Activated T-helper 9 cell treated with anti-CD3 and anti-CD28 coated beads, Interleukin-2, amount 50 U/mL, for 16 hours (primary cell): ENCODE measurements at places on chromosomes 4 and X.
A peak's percentile ranks its signal among the peaks of the same experiment; 100 is the strongest.

DNA sequence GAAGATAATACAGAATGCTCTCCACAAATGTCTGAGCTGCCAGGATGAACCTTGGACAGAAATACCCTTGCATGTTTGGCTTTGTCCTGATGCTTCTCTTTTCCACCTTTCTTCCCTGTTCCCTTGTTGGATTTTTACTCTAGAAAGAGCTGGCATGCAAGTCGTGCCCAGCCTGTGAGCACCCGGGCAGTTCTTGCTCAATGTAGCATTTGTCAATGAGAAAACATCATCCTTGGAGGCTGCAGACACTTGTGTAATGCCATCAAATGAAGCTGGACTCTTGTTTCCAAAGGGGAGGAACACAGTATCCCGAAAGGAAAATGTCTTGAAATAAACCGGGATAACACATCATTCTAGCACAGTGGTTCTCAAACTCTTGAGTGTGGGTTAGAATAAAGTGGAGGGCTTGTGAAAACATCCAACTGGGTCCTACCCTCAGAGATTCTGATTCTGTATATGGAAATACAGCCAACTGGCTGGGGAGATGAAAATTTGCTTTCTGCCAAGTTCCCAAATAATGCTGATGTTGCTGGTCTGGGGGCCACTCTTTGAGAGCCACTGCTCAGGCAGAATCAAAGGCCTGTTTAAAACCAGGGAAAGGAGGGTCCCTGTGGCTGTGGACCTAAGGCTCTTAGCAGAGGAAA, 237.2 kb downstream of the SPATA18 start:
- DNase-seq: no peak

DNA sequence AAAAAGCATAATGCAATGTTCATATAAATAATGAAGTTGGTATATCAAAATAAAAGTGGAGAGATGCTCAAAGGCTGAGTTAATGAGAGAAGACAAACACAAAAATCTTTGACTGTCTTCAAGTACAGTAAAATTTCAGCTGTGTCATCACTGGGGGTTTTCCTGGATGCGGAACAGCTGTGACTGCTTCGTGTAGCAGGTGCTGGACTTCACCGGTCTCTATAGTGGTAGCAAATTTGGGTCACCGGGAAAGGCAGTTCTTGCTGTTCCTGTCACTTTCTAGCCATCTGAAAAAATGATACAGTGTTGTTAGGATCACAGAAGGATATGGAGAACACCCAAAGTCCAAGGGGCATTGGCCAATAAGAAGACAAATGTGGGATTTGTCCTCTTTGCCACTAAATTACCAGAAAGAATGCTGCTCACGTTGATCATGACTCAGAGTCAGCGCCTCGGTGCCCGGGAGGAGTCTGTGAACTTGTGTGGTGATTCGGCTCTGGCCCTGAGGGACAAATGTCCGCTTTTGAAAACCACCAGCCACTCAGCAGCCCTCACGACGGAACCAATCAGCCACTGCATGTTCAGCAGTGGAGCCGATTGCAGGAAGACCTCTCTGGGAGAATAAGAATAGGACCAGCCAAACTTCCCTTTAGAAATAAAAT, 230.1 kb upstream of the FAT1 start:
- no peak for DNase-seq

DNA sequence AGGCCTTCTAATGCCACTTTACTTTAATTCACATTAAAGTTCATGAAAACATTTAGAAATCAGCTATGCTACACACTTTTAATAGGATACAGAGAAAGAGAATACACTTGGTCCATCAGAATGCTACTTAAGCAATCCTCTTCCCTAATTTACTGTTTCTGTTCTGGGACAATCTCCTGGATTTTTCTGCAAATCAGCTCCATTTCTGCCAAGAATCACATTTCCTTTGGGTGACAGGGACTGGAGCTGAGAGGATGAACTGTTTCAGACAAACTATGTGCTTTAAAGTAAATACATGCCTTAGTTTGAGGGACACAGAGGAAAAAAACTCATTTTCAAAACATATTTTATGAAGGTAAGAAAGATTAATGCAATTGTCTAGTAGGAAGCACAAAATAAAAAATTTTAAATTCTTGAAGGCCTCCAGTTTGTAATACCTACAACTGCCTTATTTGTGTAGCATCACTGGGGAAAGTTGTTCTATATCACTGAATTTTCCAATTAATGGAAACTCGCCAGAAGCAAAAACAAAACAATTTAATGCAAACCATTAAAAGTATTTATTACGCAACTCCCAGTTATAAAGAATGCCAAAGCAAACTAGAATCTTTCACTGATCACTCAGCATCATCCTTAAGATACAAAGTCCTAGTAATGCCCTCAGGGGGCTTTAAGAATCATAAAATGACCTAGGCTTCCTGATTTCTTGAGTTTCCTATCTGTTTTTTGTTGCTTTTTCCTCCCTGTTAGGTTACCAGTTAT, 36.3 kb downstream of the BCLAF3 start:
- no peak for DNase-seq

DNA sequence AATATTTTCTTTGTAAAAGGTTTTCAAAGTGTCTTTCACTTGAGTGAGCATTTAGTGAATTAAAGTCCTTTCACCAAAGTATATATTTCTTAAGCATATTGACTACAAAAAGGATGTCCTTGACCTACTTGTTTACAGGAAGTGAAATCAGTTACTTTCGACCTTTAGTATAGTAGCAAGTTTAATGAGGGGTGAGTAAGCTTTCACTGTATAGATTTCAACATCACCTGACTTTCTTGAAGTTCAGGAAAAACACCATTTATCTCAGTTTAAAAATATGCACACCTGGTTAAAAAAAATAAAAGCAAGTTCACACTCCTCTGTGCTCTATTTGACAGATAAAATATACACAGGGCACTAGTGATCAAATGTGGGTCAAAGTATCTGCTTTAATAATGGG, 88.1 kb downstream of the CCSER1 start:
- DNase-seq: no peak

DNA sequence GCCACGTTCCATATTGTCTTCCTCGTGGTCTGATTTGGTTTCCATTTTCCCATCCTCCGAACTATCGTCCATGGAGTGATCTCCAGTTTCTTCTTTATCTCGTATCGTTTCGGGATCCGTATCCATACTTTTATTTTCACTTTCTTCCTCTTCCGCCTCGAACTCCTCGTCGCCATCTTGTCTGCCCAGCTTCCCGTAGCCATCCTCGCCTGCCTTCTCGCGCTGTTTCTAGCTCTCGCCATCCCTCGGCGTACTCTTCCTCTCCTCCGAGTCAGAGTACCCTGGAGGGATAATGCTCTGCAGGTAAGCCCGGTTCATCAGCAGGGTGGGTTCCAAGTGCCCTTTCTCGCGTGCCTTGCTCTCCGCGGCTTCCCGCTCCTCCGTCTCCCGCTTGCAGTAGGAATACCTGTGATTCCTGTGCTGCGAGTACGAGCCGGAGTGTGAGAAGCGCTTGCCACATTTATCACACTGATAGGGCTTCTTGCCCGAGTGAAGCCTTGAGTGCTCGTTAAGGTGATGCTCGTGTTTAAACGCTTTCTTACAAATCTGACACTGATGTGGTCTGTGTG, 134.5 kb upstream of the TAPT1 start:
- no peak for DNase-seq

DNA sequence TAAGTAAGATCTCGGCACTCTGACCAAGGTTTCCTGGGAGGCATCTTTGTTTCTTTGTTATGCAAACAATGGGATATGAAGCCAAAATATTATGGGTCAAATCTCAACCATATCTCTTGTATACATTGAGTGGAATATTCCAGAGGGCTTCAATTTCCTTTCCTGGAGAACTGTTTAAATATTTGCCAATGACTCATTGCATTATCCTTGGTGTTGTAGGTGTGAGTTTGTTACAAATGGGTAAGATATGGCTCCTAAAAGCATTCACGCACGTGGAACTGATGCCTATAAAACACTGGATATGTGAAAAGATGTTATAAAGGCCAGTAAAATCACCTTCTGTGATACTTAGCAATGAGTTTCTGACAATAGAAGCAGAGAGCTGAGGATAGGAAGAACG, 150.5 kb upstream of the WDR1 start:
- DNase-seq: no peak

DNA sequence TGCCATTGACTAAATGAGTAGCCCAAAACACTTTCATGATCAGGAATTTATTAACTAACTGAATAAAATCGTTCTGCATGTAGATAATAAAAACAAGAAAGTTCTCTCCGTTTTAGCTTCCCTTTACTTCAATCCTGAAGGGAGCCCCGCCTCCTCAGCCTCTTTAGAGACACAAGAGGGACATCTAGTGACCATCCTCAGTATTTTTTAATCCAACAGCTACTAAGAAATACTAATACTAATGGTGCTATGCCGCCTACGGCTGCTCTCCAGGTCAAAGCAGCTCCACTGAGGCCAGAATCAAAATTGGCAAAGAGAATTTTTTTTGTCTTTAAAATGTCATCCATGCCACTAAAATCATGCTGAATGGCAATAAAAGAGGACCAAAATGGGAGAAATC, 3.2 kb upstream of the PCDH19 start:
- DNase-seq: no peak

DNA sequence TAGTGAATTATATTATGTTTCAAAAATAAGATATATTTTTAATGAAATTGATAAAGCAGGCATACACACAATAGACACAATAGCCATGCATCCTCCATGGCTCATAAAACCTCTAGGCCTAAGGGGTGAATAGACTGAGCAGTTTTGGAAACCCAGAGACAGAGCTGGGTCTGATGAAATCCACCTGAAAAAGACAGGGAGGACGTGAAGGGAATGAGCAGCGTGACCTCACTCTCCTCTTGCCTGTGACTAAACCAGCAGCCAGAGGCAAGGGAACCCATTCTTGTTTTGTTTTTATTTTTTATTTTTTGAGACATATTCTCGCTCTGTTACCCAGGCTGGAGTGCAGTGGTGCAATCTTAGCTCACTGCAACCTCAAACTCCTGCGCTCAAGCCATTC, 424.4 kb upstream of the FAM241A start:
- no peak for DNase-seq

- DNase-seq: no peak
These were observed 19.1 kb downstream of the VSIG4 start for GRCh38 chrX:66020631-66021334.

- no peak for DNase-seq
These were observed 44.6 kb upstream of the GPR173 start for GRCh38 chrX:53004038-53004437.

- no peak for DNase-seq
These were observed 66.3 kb downstream of the PPP3CA start for GRCh38 chr4:101280866-101281600.

- no peak for DNase-seq
These were observed 138.6 kb downstream of the HDX start for GRCh38 chrX:84363663-84364062.

DNA sequence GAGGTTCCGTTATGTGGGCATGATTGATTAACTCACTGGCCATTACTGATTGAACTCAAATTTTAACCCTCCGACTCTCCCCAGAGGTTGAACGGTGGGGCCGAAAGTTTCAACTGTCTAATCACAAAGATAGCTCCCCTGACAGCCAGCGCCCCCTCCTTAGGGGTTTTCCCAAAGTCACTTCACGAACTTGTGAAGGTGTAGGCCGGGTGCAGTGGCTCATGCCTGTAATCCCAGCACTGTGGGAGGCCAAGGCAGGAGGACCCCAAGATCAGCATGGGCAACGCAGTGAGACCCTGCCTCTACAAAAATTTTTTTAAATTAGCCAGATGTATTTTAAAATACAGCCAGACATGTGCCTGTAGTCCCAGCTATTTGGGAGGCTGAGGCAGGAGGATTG, 39.8 kb upstream of the RBM47 start:
- DNase-seq: peak; percentile 3

GRCh38 chr4:15755321-15756155, 22.6 kb upstream of the CD38 start:
- peak; percentile 41 for DNase-seq

- DNase-seq: no peak
These were observed 65.1 kb downstream of the ADAM29 start for GRCh38 chr4:174983128-174983750.

DNA sequence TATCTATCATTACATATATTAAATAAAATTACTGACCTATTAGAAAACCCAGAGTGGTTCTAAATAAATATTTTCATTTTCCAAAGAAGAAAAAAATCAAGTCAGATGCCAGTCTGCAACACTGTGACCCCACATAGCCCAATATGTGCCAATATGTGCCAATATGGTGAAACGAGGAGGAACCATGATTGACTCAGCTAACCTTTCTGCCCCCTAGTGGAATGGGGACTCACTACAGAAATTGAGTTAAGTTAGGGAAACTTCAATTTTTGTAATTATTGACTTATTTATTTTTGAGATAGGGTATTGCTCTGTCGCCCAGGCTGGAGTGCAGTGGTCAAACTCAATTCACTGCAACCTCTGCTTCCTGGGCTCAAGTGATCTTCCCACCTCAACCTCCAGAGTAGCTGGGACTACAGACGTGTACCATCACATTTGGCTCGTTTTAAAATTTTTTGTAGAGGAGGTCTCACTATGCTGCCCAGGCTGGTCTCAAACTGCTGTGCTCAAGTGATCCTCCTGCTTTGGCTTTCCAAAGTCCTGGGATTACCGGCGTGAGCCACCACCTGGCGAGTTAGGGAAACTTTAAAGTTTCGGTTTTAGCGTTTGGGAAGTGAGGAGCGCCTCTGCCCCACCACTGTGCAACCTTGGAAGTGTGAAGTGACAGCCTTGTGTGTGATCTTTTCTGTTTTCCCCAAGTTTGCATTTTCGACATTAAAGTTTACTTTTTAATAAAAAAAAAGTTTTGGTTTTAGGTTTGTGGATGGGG, 116.8 kb upstream of the SHISA3 start:
- DNase-seq: no peak

DNA sequence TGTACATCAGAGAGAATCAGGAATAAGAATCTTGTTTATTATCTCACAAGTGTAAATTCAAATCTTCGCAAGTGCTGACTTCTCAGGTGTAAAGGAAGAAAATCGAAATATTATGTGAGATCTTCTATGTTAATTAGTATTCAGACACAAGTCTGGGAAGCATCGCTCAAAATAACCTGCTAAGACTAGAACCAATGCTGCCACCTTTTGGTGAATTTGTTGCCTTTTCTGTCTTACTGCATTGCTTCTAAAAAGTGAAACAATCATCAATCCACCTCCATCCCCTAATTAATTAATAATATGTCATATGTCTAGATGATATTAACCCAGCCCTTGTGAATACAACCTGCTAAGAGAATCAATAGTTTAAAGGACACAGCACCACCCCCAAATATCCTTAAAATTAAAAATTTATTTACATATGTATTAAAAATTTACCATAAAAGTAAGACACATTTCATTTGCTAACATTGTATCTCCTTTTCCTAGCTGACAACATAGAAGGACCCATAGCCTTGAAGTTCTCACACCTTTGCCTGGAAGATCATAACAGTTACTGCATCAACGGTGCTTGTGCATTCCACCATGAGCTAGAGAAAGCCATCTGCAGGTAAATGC, 3.5 kb downstream of the EPGN start:
- DNase-seq: no peak

DNA sequence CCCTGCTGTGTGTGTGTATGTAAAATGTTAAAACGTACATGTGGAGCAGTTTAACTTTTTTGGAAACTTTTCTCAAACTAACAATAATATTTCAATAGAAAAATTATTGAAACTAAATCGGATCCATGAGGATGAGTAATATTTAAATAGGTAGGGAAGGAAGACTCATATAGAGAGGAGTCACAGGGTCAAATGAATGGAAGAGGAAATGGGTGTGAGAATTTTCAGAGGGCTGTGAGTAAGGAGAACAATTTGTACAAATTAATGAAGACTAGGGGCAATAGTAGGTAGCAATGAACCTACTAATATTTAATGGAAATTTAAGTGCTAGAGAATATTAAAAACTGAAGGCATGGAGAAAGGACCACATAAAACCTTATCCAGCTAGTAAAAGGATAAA, 290.7 kb upstream of the PCDH18 start:
- no peak for DNase-seq

GRCh38 chr4:80343887-80344286, 8.4 kb downstream of the CFAP299 start:
- no peak for DNase-seq
